ENCODE measurements at places on chromosomes 12 and 14.

- DNase-seq = no peak
Measured at GRCh38 chr14:95348395-95349080, 28.8 kb upstream of the CLMN start.

GRCh38 chr12:109804820-109805761 lies 28.1 kb downstream of the TRPV4 start:
- DNase-seq = peak; percentile 72

- no peak for DNase-seq
Measured at GRCh38 chr12:53191885-53192530, 11.3 kb upstream of the CSAD start.

GRCh38 chr12:60494244-60494643 lies 898.4 kb downstream of the SLC16A7 start:
- no peak for DNase-seq

- DNase-seq = no peak
Measured at GRCh38 chr14:89519040-89519439, 102.0 kb upstream of the FOXN3 start.

- no peak for DNase-seq
Measured at GRCh38 chr12:111753144-111753881, 13.4 kb upstream of the ALDH2 start.

- DNase-seq = no peak
Measured at GRCh38 chr14:86639146-86639545, 1109.2 kb downstream of the FLRT2 start.

- no peak for DNase-seq
Measured at GRCh38 chr12:31482816-31483215, 108.1 kb downstream of the DENND5B start.

DNA sequence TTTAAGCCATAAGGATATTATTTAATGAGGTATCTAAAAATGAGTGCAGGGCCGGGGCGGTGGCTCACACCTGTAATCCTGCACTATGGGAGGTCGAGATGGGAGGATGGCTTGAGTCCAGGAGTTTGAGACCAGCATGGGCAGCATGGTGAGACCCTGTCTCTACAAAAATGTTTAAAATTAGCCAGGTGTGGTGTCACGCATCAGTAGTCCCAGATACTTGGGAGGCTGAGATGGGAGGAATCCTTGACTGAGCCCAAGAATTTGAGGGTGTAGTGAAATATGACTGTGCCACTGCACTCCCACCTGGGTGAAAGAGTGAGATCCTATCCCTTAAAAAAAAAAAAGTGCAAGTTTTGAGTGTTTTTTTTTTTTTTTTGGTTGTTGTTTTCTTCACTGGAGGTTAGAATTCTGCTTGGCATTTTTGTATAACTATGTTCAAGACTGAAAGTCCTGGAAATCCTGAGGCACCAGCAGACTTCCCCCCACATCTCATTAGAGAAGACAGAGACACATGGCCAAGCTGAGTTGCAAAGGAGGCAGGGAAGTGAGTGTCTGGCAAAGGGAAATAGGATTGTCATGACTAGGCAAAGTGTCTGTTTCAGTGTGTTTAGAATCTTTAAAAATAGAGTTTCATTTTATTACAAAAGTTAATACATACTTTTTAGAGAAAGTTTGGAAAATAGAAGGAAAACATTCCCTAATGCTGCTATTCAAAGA lies 53.5 kb upstream of the DUSP6 start:
- no peak for DNase-seq

GRCh38 chr12:131460520-131460919 lies 250.4 kb upstream of the SFSWAP start:
- DNase-seq = no peak

DNA sequence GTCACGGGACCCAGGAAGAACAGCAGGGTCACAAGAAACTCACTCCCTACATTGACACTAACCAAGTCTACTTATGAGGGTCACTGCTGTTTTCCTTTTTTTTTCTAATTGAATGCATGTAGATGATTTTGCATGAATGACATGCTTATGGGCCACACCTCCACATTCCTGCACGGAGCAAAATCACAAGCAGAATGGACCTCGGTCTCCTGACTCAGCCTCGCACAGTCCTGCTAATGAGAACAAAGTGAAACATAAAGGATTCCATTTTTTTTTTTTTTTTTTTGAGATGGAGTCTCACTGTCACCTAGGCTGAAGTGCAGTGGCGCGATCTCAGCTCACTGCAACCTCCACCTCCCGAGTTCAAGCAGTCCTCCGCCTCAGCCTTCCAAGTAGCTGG lies 12.3 kb downstream of the SCARB1 start:
- DNase-seq = no peak

GRCh38 chr12:51465491-51465890 lies 40.9 kb downstream of the SLC4A8 start:
- DNase-seq = no peak

GRCh38 chr12:52042706-52043385 lies 8.4 kb upstream of the NR4A1 start:
- no peak for DNase-seq

DNA sequence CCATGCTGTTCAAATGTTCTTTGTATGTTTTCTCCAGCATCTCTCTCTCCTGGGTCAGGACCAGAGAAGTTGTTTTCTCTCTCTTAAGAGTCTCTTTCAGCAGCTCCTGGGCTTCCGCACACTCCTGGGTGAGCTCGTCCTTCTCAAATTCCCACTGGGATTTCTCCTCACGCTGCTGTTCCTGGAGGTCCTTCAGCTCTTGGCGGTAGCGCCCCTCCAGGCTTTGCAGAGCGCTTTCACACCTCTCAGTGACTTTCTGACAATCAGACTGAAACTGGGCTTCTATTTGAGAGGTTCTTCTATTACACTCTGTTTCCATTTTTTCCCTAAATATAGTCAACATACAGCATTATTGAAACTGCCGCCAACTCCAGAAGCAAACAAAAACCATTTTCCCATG lies 72.7 kb downstream of the NIN start:
- no peak for DNase-seq

DNA sequence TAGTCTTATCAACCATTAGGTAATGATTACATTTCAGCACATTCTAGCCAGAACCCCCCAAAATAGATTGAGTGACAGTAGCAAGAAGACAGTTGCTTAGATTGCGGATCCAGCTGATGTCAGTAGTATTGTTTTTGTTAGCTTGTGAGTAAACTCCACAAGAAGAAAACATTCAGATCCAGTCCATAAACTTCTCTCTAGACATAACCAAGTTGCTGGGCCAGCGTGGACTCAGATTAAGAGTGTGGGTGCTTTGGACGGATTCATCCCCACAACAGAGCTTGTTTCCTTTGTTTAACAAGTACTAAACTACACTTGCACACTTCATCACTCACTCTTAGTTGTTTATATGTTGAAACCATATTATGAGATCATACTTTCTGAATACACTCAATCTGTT lies 293.4 kb downstream of the NPAS3 start:
- DNase-seq = no peak

DNA sequence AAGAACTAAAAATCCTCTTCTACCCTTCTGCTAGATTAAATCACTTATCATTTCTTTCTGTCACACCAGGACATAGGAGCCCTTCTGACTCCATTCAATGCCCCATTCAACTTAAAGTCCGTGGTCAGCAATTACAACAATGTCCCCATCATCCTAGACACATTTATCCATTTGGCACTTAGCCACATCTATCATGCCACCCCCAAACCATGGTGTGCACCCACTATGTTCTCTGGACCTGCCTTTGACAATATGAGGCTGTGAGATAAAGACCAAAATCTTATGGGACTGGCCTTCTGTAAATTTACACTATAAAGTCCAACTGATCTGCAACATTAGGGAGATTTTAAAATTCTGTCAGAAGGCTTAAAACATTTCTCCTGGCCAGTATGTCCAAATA lies 104.4 kb downstream of the SSPN start:
- DNase-seq = no peak

- DNase-seq = no peak
Measured at GRCh38 chr12:115570069-115570777, 707.3 kb downstream of the MED13L start.

GRCh38 chr14:54349713-54350112 lies 47.1 kb upstream of the CDKN3 start:
- DNase-seq = no peak

DNA sequence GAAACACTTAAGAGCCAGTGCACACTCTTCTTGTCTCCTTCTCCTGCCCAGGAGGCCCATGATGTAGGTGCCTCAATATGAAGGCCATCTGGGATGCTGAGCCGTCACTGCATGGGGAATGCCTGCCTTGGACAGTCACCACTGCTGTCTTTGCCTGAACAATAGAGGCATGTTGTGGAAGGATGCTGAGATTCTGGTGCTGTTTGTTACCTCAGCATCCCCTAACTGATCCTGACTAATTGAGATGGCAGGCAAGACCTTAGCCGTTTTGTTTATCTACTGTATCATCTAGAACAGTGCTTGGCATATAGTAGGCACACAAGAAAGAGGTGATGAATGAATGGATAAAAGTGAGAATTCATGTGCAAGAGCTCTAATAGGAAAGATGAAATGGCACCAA lies 253.5 kb downstream of the GLT1D1 start:
- DNase-seq = no peak

GRCh38 chr12:1256285-1256684 lies 265.3 kb downstream of the ERC1 start:
- DNase-seq = no peak

GRCh38 chr12:82486524-82487235 lies 128.4 kb downstream of the METTL25 start:
- no peak for DNase-seq

GRCh38 chr12:117093918-117094630 lies 5.1 kb downstream of the TESC start:
- DNase-seq = no peak

DNA sequence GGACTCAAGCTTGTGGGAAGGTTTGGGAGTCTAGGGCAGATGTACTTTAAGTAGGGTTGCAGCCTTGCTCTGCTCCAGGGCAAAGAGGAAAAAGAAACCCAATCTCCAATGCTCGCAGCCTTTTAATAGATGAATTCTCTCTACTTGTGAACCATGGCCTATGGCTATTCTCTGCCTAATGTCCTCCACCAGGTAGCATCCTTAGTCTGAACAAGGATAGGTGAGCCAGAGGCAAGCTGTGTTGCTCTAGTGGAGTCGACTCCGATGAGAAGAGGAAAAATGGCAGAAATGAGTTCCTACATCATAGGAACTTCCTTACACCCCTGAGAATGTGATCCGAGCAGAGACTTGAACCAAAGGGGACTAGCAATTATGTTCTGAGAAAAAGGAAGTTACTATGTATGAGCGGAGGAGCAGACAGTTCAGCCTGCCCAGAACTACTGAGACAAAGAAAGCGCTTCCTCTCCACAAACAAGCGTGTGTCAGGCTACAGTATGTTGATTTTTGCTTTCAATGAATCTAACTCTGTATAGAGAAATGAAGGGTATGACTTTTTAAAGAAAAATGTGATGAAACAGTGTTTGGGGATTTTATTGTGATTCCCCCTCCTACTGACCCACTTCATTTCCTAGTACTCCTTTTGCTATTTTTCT lies 153.6 kb upstream of the ARID2 start:
- DNase-seq = no peak

- peak; percentile 58 for DNase-seq
Measured at GRCh38 chr12:105420659-105421240, 90.3 kb downstream of the C12orf75 start.

DNA sequence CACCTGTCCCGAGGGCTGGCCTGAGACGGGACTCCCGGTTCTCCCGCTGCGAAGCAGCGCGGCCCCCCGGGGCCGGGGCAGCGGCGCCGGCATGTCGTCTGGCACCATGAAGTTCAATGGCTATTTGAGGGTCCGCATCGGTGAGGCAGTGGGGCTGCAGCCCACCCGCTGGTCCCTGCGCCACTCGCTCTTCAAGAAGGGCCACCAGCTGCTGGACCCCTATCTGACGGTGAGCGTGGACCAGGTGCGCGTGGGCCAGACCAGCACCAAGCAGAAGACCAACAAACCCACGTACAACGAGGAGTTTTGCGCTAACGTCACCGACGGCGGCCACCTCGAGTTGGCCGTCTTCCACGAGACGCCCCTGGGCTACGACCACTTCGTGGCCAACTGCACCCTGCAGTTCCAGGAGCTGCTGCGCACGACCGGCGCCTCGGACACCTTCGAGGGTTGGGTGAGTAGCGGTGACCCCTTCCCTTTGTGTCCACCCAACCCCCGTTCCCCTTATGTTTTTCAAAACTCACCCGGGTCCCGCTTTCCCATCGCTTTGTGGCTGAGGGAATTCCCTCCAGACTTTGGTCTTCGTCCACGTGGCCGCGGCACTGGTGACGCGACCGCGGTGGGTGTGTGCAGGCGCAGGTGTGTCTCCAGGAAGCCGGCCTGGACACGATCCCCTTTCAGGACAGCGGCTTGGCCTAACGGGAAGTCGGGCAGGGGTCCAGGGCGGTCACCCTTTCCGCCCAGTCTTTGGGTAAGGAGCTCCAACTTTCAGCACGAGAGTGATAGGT lies 826 bp downstream of the PRKCH start:
- peak; percentile 50 for DNase-seq

- no peak for DNase-seq
Measured at GRCh38 chr12:29510591-29511185, 13.2 kb upstream of the OVCH1 start.

DNA sequence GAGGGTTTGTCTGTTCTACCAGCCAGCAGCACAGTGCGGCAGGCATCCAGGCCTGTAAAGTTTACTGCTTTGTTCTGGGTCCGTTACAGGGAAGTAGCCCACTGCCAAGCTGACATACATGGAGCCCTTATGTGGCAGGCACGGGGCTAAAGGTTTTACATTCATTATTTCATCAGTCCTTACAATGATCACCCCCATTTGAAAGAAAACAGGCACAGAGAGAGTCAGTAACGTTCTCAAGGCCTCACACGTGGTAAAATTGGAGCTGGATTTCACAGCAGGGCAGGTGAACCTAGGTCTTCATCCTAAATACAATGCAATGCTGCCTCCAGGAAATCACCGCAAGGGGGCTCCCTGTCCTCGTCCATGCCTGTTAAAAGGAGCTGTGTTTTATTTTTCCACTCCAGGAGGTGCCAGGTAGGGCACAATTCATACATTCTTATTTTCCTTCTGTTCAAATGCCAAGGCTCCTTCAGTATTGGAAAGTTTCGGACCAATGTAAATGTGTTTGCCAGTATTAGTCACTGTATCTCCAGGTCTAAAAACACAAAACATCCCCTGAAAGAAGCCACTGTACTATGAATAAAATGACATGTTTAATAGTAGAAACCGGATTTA lies 172.2 kb upstream of the GZMB start:
- DNase-seq = peak; percentile 16

DNA sequence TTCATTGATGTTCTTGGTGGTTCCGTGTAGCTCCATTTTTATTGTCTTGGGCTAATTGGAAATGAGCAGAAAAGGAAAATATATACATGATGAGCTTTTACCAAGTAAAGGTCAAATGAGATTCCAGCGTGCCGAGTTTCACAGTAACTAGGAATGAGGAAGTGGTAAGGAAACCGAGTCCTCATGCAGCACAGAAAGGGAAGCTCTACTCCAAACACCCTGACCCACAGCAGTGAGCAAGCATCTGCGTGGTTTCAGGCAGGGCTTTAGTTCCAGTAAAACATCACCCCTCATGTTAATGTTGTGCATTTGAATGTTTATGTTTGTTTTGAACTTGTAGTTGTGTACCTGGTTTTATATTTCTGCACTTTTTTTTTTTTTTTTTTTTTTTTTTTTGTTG lies 208.0 kb downstream of the SLC41A2 start:
- no peak for DNase-seq

Measured in activated CD8-positive, alpha-beta memory T cell treated with anti-CD3 and anti-CD28 coated beads, Interleukin-2, amount 50 U/mL, for 4 hours (primary cell).